ENCODE measurements at places on chromosomes 11 and 22.

GRCh38 chr11:130209128-130209932 is 49.7 kb downstream of the ST14 start:
- no peaks in the 10 kb centered on the region for H3K4me1 ChIP-seq
- H3K4me3 ChIP-seq: no peak overlapping the region
- no peak overlapping the region for H3K27ac ChIP-seq
- DNase-seq: peak; percentile 84
- no peaks in the 10 kb centered on the region for H3K27me3 ChIP-seq

DNA sequence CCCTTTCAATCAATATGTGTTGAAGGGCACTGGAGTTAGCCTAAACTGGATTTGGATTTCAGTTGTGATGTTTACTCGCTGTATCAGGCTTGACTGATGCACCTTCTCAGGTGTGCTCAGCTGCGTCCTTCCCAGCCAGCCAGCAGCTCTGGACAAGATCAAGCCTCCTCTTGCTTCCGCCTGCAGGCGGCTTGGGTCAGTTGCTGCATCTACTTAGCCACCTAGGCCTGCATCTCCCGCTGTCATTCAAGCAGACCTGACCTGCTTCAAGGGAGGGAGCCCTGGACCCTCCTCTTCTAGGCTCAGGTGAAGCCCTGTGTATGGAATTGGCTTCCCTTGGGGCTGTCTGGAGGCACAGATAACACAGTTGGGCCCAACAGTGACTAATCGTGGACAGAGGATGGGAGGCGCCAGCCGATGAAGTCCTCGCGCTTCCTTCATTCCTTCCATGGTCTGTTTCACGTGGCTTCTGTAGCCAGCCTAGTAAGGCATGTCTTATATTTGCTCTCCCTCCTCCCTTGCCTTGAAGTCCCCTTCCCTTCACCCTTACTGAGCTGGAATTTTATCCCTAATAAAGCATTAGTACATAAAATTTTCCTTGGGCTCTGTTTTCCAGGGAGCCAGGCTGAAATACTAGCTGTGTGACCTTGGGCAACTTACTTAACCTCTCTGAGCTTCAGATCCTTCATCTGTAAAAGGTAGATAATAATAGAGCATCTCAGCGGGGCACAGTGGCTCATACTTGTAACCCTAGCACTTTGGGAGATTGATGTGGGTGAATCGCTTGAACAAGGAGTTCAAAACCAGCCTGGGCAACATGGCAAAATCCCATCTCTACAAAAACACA is 2.1 kb upstream of the LHFPL7 start:
- H3K4me3 ChIP-seq: no peak overlapping the region
- peaks cover 8% of the 10 kb centered on the region for H3K4me1 ChIP-seq
- H3K27ac ChIP-seq: no peak overlapping the region
- H3K36me3 ChIP-seq: no peaks in the 10 kb centered on the region
- no peak for DNase-seq
- H3K27me3 ChIP-seq: no peaks in the 10 kb centered on the region

GRCh38 chr22:37340331-37341262 is 58.3 kb downstream of the CYTH4 start:
- H3K27me3 ChIP-seq: peaks cover 4% of the 10 kb centered on the region
- no peak overlapping the region for H3K27ac ChIP-seq
- no peak for DNase-seq
- H3K4me3 ChIP-seq: no peak overlapping the region

GRCh38 chr22:33070600-33070999 is 12.4 kb upstream of the SYN3 start:
- H3K27me3 ChIP-seq: no peaks in the 10 kb centered on the region
- DNase-seq: no peak
- H3K4me3 ChIP-seq: no peak overlapping the region
- H3K4me1 ChIP-seq: no peaks in the 10 kb centered on the region

DNA sequence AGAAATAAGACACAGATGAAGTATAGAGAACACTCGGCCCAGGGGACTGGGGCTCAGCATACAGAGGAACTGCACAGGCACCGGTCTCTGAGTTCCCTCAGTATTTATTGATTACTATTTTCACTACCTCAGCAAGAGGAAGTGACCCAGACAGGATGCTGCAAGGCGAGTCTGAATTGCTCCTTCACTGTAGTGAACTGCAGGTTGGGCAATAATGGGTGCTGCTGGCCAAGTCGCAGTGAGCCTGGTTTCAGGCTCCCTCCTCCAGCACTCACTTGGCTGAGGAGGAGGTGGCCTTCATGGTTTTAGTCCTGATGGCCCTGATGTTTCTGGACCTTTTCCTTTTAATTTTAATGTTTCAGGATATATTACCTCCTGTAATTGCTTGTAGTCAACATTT is 10.4 kb downstream of the OR52K2 start:
- H3K36me3 ChIP-seq: no peaks in the 10 kb centered on the region
- DNase-seq: no peak
- H3K27me3 ChIP-seq: no peaks in the 10 kb centered on the region
- H3K4me1 ChIP-seq: peaks cover 8% of the 10 kb centered on the region
- H3K4me3 ChIP-seq: no peak overlapping the region
- H3K27ac ChIP-seq: peak overlapping the region; percentile 3

DNA sequence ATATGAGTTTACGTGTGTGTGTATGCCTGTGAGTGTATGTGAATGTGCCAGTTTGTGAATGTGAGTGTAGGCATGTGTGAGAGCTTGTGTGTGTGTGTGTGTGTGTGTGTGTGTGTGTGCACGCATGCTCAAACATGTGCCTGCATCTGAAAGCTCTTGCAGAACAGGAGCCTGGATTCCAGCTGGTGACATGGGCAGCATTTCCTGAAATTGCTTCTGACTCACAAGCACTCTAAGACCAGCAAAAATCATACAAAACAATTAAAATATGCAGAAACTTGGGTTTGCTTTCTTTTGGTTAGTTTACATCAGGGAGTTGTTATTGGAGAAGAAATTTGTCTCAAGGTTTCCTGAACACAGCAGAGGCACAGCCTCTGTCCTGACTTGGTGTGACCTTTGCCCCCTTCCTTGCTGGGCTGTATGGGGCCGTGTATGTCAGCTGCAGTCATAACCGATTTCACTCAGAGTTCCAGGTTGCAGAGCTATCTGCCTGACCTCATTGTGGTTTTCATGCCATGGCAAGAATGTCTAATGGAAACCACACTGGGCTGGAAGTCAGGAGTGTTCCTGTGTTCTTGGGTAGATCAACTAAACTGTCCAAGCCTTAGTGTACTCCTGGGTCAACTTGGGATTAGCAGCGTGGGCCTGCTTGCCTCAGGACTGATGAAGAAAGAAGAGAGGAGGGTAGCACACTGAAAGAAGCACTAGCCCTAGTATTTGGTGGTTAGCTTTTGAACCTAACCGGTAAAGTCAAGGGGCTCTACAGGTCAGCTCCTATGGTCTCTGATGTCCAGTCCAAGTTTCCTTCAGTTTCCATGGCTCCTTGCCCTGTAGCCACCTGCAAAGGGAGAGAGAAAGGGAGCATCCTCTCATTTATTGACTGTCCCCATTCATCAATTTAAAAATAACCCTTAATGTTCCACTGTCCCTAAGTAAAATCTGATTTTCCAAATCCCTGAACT is 143.7 kb downstream of the SNX19 start:
- no peaks in the 10 kb centered on the region for H3K36me3 ChIP-seq
- no peak overlapping the region for H3K4me3 ChIP-seq
- peaks cover 12% of the 10 kb centered on the region for H3K4me1 ChIP-seq

DNA sequence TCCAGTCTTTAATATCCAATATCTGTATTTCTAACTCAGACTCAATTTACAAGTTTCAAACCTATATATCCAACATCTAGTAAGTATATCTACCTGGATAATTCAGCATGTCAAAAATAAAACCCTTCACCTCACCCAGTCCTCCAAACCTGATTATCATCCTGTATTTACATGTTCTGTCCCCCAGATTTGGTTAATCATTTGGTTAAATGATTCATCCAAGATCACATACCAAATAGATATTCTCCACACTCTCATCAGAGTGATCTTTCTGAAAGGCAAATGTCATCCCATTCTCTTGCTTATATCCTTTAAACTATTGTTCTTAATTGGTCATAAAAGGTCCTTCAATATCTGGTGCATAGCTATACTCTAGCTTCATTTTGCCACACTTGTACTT is 199.0 kb downstream of the SOX6 start:
- no peaks in the 10 kb centered on the region for H3K27me3 ChIP-seq
- H3K4me3 ChIP-seq: no peak overlapping the region
- H3K4me1 ChIP-seq: no peaks in the 10 kb centered on the region
- no peaks in the 10 kb centered on the region for H3K36me3 ChIP-seq
- no peak overlapping the region for H3K27ac ChIP-seq
- no peak for DNase-seq

DNA sequence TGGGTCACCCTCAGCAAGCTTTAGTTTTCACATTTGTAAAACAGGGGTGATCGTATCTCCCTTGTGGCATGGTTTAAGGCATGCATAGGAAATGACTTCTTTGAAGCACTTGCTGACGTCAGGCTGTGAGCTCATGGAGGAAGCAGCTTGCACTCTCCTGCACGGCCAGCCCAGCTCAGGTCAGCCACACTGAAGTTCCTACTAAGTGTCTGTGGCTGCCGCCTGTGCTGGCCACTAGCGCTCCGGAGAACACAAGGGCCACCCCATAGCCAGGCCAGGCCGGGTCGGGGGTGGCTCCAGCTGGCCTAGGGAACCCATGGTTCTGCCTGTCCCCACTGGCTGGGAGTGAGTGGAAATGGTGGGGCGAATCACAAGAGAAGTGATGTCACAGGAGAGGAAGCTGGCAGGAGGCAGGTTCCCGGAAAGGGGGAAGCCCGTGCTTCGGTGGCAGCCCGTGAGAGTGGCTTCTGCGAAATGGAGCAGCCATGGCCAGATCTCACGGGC is 28.2 kb downstream of the KCTD17 start:
- H3K4me1 ChIP-seq: no peaks in the 10 kb centered on the region
- DNase-seq: no peak

- DNase-seq: peak; percentile 16
- H3K36me3 ChIP-seq: no peaks in the 10 kb centered on the region
- H3K4me1 ChIP-seq: peaks cover 47% of the 10 kb centered on the region
- no peaks in the 10 kb centered on the region for H3K27me3 ChIP-seq
These were observed 72.1 kb upstream of the CD44 start for GRCh38 chr11:35066783-35067423.

DNA sequence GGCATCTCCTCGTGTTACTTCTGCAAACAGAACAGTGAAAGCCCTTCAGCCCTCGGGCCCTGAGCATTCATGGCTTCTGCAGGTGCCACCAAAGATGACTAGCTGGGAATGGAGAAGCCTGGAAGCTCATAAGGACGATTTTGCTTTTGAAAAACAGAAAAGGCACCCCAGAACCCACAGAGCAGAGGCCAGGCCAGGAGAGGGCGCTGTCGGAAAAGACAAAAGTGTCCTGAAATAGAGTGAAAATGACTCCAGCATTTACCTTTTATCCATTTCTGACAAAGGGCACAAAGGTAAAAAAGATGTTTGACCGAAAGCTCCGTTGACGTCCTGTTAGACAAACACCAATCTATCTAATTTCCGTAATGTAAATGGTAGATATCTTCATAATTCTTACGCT is 37.6 kb downstream of the ZNF195 start:
- no peak overlapping the region for H3K4me3 ChIP-seq
- DNase-seq: no peak
- H3K4me1 ChIP-seq: no peaks in the 10 kb centered on the region
- no peaks in the 10 kb centered on the region for H3K27me3 ChIP-seq
- no peak overlapping the region for H3K27ac ChIP-seq

DNA sequence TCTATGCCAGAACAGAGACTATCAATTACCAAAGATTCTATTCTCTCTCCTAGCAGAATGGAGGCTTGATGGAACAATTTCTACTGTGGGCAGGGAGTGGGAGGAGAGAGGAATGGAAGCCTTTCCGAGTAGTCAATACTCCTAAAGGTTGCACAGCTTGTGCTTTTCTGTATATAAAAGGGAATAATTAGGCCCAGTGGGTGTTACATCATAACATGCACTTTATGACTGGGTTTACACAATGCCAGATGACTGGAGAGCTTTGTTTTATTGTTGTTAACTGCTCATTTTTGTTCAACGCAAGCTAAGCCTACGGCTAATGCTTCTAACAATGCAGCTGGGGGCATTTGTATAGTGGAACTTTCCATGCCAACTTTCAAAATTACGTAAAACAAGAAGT is 2237.9 kb upstream of the RAG2 start:
- no peaks in the 10 kb centered on the region for H3K4me1 ChIP-seq
- no peak for DNase-seq
- H3K27me3 ChIP-seq: no peaks in the 10 kb centered on the region
- no peak overlapping the region for H3K4me3 ChIP-seq
- H3K27ac ChIP-seq: no peak overlapping the region
- H3K36me3 ChIP-seq: no peaks in the 10 kb centered on the region

DNA sequence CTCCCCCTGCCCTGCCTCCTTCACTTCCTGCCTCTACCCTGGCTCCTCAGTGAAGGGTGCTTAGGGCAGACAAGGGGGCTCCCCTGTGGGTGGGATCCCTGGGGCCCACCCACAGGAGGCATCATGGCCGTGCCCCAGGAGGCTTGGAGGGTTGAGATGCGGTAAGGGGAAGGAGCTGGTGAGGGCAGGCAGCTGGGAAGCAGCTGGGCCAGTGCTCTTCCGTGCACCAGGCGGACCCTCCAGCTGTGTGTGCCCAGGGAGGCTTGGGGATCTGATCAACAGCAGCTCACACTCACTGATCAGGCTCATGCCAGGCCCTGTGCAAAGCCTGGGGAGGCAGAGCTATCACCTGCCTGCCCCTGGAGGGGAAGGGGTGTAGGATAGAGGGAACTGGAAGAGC is 59.3 kb upstream of the TTLL12 start:
- no peaks in the 10 kb centered on the region for H3K27me3 ChIP-seq
- H3K4me3 ChIP-seq: no peak overlapping the region
- H3K27ac ChIP-seq: no peak overlapping the region
- no peaks in the 10 kb centered on the region for H3K36me3 ChIP-seq

GRCh38 chr11:30889143-30889794 is 303.1 kb upstream of the MPPED2 start:
- H3K36me3 ChIP-seq: no peaks in the 10 kb centered on the region
- no peaks in the 10 kb centered on the region for H3K4me1 ChIP-seq
- no peak overlapping the region for H3K27ac ChIP-seq
- H3K27me3 ChIP-seq: no peaks in the 10 kb centered on the region

DNA sequence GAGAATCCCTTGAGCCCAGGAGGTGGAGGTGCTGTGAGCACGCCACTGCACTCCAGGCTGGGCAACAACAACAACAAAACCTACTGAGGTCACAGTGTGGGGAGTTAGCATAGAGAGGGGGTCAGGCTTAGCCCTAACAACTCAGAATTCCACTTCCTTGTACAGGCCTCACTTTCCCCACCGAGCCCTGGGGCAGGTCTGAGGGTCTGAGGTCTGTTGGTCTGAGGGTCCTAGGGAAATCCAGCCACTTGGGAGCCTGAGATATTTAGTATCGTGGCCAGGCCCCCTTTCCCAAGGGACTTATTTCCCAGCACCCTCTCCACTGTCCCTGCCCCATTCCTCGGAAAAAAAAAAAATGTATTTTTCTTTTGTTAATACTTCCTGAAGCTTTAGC is 34.8 kb upstream of the HORMAD2 start:
- H3K4me1 ChIP-seq: peaks cover 21% of the 10 kb centered on the region
- peak overlapping the region; percentile 55 for H3K27ac ChIP-seq
- H3K36me3 ChIP-seq: no peaks in the 10 kb centered on the region
- H3K27me3 ChIP-seq: no peaks in the 10 kb centered on the region
